ENCODE measurements at places on chromosomes 5 and 9.

DNA sequence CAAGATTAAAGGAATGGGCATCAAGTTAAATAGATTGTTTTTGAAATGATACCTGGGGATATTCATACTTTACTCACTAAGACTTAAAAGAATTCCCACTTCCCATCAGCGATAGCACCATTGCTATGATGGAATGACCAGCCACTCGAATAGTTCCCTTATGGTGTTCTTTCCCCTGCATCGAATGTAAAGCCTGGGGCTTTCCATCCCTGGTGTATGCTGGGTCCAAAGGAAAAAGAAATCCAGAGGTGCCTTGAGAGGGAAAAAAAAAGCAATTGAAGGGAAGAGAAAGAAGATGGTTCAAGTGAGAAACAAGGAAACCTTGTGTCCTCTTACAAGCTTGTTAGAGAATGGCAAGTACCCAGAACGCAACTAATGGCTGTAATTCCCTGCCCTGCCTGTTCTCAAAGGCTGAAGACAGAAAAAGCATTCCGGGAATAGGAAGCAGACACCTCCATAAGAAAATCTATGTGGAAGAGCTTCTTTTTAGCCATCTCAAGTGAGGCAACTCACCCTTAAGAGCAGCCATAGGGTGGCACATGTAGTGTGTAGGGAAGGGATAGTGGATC is 351.1 kb upstream of the DAB2 start:
- no peak for DNase-seq

- no peak for DNase-seq
These were observed 3.2 kb downstream of the TAS2R1 start for GRCh38 chr5:9626955-9627354.

DNA sequence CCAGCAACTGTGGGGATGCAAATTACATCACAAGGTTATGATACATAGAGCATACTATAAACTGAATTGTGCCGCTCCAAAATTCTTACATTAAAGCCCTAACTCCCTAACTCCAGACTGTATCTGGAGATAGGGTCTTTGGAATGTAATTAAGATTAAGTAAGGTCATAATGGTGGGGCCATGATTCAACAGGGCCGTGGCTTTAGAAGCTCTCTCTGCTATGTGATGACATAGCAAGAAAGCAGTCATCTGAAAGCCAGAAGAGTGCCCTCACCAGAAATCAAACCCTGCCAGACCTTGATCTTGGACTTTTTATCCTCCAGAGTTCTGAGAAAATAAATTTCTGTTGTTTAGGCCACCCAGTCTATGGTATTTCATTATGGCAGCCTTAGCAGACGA is 123.9 kb downstream of the FBXL17 start:
- no peak for DNase-seq

GRCh38 chr5:154025951-154026350 is 12.8 kb downstream of the FAM114A2 start:
- DNase-seq = no peak

DNA sequence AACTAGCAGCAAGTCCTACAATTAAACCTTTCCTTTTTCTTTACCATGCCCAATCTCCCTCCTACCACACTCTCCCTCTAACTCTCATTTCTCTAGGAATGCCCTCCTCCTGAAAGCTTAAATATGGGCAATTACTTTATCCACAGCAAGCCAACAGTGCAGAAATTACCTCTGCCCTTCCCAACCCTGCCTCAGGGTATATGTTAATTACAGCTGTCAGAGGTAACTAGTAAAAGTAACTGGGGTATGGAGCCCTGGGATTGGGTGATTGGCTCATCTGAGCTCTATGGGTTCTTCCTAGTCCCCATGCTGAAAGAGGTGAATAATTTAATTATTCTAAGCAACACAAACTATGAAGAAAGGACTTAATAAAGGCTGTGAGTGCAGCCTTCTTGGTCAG is 478.9 kb upstream of the NMUR2 start:
- no peak for DNase-seq

GRCh38 chr5:36371366-36371765 is 69.7 kb upstream of the RANBP3L start:
- no peak for DNase-seq

- no peak for DNase-seq
These were observed 56.1 kb upstream of the GLRX start for GRCh38 chr5:95878417-95879323.

DNA sequence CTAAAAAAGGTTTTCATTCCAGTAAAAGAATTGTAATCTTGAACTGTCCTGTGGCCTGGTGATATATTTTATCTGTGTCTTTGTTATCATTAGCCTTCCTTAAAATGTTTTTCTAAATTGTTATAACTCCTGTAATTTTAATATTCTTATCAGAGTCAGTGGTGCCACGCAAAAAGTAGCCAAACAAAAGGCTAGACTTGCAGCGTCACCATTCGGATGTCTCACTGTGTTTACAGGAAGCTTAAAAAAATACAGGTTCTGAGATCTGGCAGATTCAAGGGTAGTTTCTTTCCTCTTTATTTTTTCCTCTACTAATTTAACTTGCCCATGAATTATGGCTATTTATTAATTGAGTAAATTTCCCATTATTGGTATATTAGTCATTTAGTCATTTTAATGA is 362.3 kb downstream of the MAT2B start:
- DNase-seq = no peak

- no peak for DNase-seq
These were observed 455 bp upstream of the FER start for GRCh38 chr5:108747111-108747773.

DNA sequence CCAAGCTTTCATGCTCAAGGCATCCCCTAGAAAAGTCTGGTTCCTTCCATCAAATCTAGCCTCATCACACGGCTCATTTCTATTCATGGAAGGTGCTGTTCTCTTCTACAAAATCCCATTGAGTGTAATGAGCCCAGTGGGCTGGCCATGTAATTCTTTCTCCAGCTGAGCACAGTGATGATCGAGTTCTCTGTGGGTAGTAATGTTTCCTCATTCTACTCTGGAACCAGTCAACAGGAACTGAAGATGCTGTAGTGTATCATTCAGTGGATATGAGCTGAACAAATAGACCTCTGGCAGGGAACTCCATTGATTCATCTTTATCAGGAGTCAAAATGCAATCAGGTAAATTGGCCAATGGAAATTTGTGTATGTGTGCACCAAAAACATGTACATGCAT is 149.2 kb downstream of the LRRC70 start:
- DNase-seq = no peak

DNA sequence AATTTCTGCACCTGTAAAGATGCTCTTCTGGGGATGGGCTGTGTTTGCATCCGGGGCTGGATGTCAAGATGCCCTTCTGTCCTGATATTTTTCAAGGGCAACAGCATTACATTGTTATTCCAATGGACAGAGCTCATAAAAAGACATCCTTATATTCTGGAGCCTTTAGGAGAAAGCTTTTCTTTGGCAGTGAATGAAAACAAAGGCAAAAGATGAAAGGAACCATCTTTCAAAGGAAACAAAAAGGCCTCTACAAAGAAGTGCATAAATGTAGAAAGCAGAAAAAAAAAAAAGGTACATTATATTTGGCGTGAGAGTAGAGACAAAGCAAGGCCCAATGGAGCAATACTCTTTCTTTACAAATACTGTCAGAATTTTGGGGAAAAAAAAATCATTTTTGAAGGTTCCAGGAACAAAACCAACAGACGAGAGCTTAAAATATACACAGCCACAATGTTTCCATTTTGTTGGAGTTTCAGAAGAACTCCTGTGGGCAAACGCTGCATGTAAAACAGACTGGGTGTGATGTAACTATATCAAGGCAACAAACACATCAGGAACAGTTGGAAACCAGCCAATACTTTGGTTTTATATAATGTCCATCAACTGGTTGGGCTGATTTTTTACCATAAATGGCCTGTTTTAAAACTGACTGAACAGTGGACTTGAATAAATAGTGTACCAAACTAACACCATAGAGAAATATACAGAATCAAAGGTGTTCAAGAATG is 885.6 kb upstream of the DMAC1 start:
- no peak for DNase-seq

DNA sequence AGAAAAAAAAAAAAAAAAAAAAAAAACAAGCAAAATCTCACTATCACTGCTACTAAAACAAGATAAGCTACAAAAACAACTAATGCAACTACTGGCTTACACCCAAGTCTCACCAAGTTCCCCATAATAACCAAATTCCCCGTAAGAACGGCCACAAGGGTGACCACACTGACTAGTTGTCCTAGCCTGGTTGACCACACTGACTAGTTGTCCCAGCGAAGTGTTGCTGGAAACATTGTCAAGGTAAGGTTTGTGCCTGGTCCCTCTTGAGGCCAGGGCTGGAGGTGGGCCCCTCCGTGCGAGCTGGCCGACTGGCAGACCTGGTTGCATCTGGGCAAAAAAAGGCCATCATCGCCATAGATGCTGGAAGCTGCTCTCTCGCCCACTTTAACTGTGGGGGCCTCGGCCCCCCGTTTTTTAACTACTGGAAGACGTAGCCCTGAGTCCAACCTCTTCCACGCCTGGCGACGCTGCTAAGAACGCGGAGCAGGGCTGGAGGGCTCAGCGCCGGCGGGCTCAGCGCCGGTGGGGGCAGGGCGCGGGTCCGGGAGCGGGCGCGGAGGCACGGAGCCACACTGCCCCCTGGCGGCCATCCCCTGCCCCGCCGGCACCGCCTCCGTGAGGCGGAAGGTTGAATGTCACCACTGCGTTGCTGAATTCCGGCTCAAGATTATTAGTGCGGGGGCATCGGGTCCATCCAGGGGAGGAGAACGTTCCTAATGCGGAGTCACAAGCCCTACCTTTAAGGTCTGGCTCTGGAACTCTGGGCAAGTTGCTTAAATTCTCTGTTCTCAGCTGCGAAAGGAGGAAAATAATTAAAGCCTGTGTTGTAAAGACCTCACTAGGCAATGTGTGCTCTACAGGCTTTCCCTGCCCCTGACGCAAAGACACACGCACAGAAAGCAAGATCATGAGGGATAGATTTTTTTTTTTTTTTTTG is 84.0 kb downstream of the HSD17B3 start:
- peak; percentile 63 for DNase-seq

DNA sequence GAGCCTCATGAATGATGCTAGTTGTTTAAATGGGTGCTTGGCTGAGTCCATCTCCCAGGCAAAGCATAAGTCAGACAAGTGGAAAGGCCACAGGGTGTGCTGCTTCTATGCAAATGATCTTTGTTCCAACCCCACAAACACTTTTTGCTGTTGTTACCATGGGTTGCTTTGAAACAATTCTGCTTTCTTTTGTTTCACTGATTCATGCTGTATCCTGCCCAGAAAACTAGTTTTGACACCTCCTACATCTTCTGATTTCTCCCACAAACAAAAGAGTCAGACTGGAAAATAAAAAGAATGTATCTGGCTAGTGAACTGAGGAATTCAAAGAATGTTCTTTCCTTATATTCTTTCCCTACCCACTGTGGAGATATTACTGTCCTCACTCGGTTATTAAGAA is 298.6 kb downstream of the DIRAS2 start:
- no peak for DNase-seq

All from stimulated activated CD8-positive, alpha-beta memory T cell treated with anti-CD3 and anti-CD28 coated beads, Interleukin-12 subunit alpha, Interleukin-12 subunit beta, amount 100 ng/mL, for 4 hours (primary cell).